ENCODE measurements at places on chromosomes 12 and 14.

- no peak for DNase-seq
Measured at GRCh38 chr12:94206886-94207285, 58.5 kb downstream of the PLXNC1 start.

DNA sequence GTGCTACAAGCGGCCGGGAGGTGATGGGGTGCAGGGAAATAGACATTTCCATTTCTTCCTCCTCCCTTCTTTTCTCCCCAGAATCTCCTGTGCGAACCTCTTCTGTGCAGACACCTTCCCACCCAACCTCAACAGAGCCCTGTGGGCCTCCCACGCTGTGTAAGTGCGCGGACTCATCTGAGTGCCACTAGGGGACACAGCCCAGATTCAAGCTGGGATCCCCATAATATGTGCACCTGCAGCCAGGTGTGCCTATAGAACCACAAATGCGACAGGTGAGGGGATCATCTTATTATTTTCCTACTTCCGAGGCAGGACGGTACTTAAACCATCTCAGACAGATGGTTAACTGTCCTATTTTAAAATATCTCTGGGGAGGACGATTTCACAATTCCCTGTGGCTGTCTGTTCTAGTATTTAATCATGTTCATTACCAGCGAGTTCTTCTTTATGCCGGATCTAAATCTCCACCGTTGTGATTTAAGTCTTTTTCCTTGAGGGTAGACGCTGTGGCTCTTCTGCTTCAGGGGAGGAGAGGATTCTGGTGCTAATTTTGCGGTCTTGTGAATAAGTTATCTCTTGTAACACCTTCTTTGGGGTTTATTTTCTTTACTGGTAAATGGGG lies 17.2 kb upstream of the CACNA1C start:
- DNase-seq = no peak

GRCh38 chr12:14307004-14307403 lies 58.5 kb upstream of the ATF7IP start:
- no peak for DNase-seq

- no peak for DNase-seq
Measured at GRCh38 chr12:56159482-56160192, 1.5 kb downstream of the MYL6 start.

- DNase-seq = no peak
Measured at GRCh38 chr14:21486640-21487087, 9.7 kb downstream of the TOX4 start.

DNA sequence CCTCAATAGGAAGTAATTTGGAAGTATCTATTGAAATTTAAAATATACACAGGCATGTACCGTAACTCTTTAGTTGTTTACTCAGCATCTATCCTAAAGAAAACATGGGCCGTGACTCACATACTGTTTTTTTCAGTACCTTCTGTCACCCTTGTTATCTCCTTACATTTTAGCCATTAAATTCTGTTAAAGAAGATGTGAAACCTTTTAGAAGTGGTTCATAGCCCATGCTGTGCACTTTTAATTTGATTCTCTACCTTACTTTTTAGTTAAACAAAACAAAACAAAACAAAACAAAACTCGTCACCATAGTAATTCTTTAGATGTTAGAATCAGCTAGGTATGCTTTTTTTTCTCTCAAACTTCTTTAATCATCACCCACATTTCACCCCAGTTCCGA lies 494.4 kb upstream of the RGS6 start:
- DNase-seq = no peak

GRCh38 chr12:11855983-11856374 lies 206.5 kb downstream of the ETV6 start:
- no peak for DNase-seq

DNA sequence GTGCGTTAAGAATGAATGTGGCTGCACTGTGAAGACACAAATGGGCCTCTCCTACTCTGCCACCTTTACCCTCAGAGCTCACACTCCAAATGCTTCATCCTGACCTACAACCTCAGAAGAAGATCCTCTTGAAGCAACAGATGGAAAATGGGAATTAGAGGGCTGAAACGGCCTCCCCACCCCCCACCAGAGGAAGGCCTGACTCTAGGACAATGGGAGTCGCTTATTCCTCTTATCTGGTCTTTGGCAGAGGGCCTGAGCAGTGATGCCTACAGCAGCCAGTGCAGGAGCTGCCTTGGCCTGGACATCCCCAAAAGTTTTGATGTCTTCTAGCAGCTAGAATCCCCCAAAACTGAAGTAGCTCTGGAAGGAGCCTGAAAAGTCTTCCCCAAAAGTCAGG lies 29.2 kb downstream of the BTBD7 start:
- no peak for DNase-seq

DNA sequence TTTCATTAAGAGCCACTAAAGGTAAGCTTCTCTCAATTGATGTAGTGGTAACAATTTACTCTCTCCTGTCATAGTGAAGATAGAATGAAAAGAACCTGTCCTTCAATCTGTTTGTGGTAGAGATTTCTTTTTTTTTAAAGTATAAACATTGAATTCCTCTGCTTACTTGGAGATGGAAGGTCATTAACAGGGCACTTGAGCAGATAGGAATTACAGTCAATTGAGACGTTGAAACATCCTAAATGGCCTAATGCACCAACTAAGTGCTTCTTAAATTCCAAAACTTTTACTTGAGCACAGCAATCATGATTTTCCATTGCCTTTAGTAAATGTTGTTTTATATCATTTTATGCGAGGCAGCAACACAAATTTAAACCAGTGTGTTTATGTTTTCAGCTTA lies 241.4 kb downstream of the FOXG1 start:
- DNase-seq = no peak

DNA sequence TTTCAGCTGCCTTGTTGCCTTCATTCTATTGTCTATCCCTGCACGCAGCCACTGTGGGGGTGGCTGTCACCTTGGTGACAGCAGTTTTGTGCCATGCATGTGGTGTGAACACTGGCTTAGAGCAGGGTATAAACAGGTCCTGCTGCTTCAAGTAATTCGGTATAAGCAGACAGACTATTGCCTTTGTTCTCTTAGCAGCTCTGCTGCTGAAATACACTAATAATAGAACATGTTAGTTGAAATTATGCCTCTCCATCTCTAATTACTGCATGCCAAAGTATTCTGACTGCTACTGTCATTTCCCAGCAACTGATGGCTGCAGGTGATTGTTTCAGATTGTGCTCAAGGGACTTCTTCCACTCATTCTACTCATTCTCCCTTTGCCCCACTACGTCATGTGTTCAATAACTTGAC lies 34.6 kb downstream of the PTPRO start:
- no peak for DNase-seq

DNA sequence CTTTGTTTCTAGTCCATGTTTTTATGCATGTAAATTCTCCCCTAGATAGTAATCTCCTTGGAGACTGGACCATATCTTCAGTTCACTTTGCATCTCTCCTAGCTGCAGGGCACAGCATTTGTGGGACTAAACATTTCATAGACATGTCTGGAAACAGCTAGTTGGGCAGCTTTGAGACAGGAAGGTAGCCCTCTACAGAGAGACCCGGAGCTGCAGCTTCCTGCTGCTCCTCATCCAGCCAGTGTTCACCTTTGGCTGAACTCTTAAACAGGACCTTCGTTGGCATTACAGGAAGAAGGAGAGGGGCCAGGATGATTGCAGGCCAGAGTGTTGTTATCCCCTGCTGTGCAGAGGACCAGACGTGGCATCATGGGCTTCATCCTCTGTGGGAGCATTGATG lies 52.9 kb downstream of the GNS start:
- no peak for DNase-seq

DNA sequence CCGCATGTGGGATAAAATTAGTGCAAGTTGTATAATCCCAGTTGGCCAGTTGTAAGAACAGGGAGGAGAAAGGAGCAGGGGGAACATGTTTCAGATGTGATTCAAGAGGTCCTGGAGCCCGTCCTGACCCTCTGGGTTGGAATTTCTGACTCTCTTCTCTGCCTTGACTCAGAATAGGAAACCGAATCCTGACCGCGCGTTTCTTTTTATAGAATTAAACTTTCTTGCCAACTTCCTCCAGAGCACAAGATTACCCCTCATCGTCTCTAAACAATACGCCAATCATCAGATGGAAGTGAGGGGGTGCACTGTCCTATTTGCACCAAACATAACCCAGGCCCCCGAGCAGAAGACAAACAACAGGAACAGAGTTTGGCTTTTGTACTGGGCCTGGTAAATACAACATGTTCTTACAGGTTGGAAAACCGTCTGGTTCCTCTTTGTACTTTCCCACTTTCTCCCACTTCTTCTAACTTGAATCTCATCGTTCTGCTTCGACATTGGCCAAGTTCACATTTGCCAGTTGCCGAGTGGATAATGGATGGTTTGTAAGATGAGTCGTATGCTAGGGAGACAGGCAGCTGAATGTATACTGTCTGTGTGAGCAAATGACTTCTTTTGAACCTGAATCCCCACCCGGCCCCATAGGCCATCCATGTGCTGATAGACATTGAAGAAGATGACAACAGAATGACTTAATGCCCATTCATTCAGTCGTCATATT lies 42.6 kb upstream of the MED13L start:
- no peak for DNase-seq

DNA sequence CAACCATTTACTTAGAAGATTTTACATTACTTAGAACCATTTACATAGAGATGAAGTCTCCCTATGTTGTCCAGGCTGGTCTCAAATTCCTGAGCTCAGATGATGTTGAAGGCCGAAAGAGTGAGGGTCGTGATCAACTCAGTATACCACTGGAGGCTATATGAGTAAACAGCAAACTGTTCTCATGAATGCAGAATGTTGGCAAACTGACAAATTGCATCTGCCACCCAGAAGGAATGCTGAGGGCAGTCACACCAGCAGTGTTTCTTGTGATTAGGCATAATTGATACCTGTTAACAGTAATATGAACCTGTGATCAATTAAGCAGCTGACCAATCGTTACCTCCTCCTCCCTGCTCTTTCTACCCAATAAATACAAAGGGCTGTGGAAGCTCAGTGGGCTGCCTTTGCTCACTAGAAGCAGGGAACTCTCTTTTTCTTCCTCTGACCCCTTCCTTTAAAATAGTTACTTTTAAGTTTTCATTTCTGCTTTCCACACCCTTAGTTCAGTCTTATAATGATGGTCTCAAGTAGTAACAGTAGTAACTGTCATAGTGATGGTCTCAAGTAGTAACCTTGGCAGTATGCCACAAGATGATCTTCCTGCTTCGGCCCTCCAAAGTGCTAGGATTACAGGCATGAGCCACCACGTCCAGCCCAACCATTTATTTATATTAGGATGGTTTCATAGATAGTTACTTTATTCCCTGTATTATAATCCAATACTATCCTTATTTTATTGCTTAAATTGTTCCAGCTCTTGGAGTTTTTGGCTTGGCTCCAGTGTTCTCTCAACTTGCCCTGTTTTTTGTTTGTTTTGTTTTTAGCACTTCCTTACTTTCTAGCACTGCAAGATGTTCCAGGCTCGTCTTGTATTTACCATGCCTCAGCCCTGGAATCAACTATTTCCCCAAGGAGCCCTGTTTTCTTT lies 25.8 kb downstream of the LIMA1 start:
- DNase-seq = no peak

DNA sequence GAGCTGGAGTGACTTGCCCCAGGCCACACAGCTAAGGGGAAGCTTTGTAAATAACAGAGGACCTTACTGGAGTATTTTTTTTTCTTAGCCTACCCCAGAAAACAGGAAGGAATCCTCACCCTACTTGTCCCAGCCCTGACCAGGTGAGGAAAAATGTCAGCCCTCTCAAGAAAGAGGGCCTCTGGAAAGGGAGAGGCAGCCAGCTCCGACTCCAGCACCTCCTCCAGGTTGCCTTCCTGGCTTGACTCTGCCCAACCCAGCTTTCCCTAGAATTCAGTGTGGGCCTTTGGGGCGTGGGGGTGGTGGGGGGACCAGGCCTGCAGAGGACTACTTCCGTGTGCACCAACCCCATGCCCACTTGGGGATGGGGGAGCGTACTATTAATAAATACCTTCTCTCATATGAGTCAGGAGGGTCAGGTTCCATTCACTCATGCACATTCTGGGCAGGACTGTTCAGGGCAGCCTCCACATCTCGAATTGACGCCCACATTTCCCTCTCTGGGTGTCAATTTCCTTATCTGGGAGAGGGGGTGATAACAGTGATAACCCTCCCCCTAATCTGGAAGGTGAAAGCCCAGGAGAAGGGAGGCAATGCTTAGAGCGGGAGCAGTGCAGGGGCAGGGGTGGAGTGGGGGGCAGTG lies 5.2 kb downstream of the RHOF start:
- no peak for DNase-seq

DNA sequence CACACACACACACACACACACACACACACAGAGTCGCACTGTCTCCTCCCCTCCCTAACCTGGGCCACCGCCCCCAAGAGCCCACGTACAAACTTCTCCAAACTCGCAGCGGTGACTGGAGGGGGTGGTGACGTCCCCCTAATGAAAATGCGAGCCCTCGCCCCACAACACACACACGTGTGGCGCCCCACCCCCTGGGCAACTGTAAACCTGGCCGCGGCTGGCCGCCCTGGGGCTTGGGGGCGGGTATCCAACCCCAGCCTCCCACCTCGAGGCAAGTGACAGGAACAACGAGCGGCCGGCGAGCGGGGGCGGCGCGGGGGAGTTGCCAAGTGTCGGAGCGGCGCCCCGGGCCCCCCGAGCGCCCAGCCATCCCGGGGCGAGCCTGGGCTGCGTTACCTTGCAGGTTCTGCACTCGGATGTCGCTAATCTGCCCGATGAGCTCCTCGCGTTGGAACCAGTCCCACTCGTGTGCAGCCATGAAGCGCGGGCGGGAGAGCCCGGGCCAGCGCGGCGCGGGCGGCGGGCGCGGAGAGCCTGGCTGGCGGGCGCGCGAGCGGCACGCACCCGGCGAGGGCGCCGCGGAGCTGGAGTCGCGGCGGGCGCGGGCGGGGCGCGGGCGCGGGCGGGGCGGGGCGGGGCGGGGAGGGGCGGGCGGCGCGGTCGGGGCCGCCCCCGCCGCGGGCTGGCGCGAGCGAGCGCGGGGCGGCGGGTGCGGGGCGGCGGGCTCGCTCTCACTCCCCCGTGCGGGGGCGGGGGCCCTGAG lies at the start of gene CLMN:
Gene CLMN, minus strand, starts transcription at position 597 of the 766 bp plus-strand sequence. Its CDS starts 116 bp downstream, at position 481.
- DNase-seq = peak; percentile 42
